Activated naive CD8-positive, alpha-beta T cell treated with anti-CD3 and anti-CD28 coated beads for 36 hours (primary cell): ENCODE measurements at places on chromosomes 3 and 15. TPM values are rescaled to one million over a fixed set of nuclear protein-coding genes. Genes with fewer than 3 reads are reported as not detected.
A peak's percentile ranks its signal among the peaks of the same experiment; 100 is the strongest.

GRCh38 chr15:97968380-97968779 is 7.9 kb downstream of the ARRDC4 start:
- H3K27me3 ChIP-seq: no peaks in the 10 kb centered on the region
- H3K4me1 ChIP-seq: peaks cover 5% of the 10 kb centered on the region
- no peak overlapping the region for H3K4me3 ChIP-seq
- H3K27ac ChIP-seq: no peak overlapping the region
- no peak for DNase-seq

- peaks cover 53% of the 10 kb centered on the region for H3K4me1 ChIP-seq
- H3K27me3 ChIP-seq: no peaks in the 10 kb centered on the region
- peaks cover 35% of the 10 kb centered on the region for H3K36me3 ChIP-seq
- no peak overlapping the region for H3K4me3 ChIP-seq
- DNase-seq: no peak
These were observed 47.2 kb downstream of the CCDC12 start for GRCh38 chr3:46929324-46929723.

- H3K27me3 ChIP-seq: no peaks in the 10 kb centered on the region
- H3K27ac ChIP-seq: no peak overlapping the region
- DNase-seq: no peak
- H3K36me3 ChIP-seq: peaks cover 2% of the 10 kb centered on the region
These were observed 9.1 kb downstream of the NCEH1 start for GRCh38 chr3:172701751-172702150.

SPINT1 gene
- 3.5 TPM for total RNA-seq

DNA sequence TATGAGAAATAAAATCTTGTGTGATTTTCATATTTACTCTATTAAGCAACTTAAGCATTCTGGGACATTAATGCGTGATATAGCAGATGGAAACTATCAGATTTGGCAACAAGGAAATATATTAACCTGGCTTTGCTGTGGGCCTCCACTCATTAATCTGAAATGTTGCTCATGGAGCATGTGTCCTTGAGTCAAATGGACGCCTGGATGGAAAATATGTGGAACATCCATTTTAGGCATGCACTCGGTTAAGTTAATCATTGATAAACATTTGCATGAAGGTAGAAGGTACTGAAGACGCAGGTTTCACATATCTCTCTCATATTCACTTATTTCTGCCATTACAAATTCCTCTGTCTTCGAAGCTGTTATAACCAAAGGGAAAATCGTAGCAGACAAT is 246.1 kb downstream of the NR2F2 start:
- no peak overlapping the region for H3K4me3 ChIP-seq
- no peak overlapping the region for H3K27ac ChIP-seq
- peaks cover 8% of the 10 kb centered on the region for H3K27me3 ChIP-seq
- no peaks in the 10 kb centered on the region for H3K4me1 ChIP-seq

- DNase-seq: no peak
- H3K27ac ChIP-seq: no peak overlapping the region
- no peaks in the 10 kb centered on the region for H3K27me3 ChIP-seq
- H3K4me3 ChIP-seq: no peak overlapping the region
- H3K4me1 ChIP-seq: peaks cover 5% of the 10 kb centered on the region
- peaks cover 15% of the 10 kb centered on the region for H3K36me3 ChIP-seq
These were observed 14.9 kb upstream of the STX19 start for GRCh38 chr3:94043285-94043684.

CAMK2N2 gene
- total RNA-seq: not detected

- no peaks in the 10 kb centered on the region for H3K27me3 ChIP-seq
- H3K4me1 ChIP-seq: peaks cover 67% of the 10 kb centered on the region
- H3K36me3 ChIP-seq: peaks cover 13% of the 10 kb centered on the region
These were observed 319.9 kb upstream of the ICE2 start for GRCh38 chr15:60798821-60799220.

COLQ gene
- 0.74 TPM for total RNA-seq

DNA sequence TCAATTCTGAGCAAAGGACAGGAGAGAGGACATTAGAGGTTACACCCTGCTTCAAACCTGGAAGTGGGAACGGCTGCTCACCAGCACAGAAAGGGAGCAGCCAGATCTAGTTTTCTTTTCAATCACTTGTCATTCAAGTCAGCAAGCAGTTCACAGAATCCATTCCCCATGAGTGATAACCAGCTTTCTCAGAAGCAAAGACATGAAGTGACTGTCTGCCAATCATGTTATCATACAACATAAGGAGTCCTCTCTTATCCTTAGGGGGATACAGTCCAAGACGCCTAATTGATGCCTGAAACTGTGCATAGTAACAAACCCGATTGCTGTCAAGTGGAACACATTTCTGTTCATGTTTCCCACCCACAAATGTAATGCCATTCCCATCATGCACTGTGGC is 54.7 kb downstream of the FAM98B start:
- H3K4me3 ChIP-seq: no peak overlapping the region
- DNase-seq: no peak
- H3K36me3 ChIP-seq: peaks cover 33% of the 10 kb centered on the region

- H3K4me1 ChIP-seq: peaks cover 10% of the 10 kb centered on the region
- H3K27ac ChIP-seq: no peak overlapping the region
- DNase-seq: no peak
- H3K27me3 ChIP-seq: no peaks in the 10 kb centered on the region
- peaks cover 42% of the 10 kb centered on the region for H3K36me3 ChIP-seq
These were observed 72.7 kb downstream of the PEAK1 start for GRCh38 chr15:77347197-77347596.

DNA sequence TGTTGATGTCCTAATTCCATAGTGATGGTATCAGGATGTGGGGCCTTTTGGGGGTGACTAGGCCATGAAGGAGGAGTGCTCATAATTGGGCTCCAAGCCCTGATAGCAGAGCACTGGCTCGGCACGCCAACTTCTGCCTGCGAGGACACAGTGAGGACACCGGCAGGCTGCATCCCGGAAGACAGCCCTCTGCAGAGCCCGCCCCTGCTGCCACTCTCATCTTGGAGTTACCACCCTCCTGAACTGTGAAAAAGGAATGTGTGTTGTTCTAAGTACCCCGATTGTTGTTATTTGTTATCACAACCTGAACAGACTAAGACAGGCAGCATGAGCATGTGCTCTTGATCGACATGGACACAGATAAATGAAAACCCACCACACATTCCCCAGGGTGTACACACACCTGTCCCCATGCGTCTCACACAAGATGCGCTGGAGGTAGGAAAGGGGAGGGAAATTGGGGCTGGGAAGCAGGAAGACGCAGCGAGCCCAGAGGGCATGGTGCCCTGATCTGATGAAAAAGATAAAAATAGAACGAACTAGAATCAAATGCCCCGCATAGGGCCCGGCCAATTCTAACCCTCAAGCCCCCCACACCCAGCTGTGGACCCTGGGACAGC is 40.1 kb downstream of the RPN1 start:
- no peak for DNase-seq
- H3K4me1 ChIP-seq: no peaks in the 10 kb centered on the region
- H3K36me3 ChIP-seq: no peaks in the 10 kb centered on the region
- H3K4me3 ChIP-seq: no peak overlapping the region
- peaks cover 11% of the 10 kb centered on the region for H3K27me3 ChIP-seq

DNA sequence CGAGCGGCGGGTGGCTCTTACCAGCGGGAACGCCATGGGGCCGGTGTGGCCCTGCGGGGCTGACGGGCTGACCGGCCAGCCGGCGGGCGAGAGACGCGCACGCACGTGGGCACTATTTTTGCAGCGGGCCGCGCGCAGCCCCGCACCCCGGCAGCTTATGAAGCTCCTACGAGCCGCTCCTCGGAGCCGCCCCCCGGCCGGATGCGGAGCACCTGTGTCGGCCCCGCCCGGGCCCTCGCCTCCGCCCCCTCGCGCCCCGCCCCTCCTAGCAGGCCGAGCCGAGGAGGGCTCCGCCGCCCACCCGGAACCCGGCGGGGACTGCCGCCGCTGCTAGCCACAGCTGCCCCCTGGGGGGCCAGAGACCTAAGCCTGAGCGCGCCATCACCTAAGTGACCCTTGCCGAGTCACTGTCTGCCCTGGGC is 683 bp upstream of the CPEB1 start:
- peaks cover 2% of the 10 kb centered on the region for H3K4me1 ChIP-seq
- DNase-seq: peak; percentile 70
- H3K36me3 ChIP-seq: peaks cover 2% of the 10 kb centered on the region
- H3K4me3 ChIP-seq: peak overlapping the region; percentile 37
- H3K27ac ChIP-seq: no peak overlapping the region

DNA sequence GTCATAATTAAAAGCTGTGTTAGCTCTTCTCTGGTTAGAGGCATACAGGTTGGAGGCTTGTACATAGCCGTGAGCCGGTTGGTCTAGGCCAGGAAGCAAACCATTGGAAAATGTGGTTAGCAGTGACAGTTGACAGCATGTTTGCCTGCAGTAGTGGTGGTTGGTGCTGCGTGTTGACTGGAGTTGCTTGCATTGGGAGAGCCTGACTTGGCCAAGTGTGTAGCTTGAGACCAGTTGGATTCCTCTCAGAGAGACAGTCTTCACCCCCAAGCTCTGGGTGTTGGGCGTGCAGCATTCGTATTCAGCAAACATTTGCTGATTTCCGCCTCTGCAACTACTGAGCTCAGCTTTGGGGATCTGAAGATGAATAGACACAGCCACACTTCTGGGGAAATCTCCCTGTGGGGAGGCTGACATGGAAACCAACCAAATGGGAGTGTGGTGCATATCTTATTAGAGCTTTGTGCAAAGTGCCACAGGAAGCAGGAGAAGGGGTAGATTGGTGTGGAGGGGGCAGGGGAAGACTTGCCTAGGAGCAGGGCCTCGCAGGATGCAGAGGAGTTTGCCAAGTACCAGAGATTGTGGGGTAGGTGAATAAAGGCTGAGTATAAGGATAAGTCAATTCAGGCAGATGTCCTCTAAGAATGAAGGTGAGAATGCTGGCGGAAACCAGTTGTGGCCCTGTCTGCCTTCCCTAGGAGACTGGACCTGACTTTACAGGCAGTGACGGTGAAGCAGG is 83.5 kb downstream of the IGF1R start:
- no peaks in the 10 kb centered on the region for H3K36me3 ChIP-seq
- H3K4me1 ChIP-seq: peaks cover 45% of the 10 kb centered on the region
- no peak overlapping the region for H3K4me3 ChIP-seq

IL12A gene
- 0.20 TPM for total RNA-seq

DNA sequence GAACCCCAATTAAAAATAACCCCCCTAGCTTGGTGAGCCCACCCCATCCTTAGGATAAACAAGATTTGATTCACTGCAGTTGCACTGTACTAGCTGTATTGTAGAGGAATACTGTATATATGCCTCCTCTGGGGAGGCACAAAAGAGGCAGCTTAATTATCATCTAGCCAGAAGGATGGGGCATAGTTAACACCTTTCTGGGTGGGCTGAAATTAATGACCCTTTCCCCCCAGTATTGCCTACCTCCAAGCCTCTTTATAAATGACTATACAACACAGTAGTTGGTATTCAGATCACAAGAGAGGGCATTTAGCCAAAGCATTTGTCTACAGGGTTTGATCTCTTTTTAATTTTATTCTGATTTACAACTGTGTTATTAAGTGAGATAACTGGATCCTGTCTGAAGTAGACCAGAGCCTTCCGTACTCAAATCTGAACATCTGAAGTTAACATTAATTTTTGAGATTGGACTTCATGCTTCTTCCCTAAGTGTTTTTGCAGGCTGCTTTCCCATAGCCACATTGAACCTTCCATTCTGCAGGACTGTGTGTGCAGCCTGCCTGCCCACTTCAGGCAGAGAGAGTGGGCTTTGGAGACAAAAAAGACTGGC is 807.0 kb upstream of the ARRDC4 start:
- no peak overlapping the region for H3K27ac ChIP-seq
- no peaks in the 10 kb centered on the region for H3K36me3 ChIP-seq
- no peaks in the 10 kb centered on the region for H3K27me3 ChIP-seq
- DNase-seq: no peak

DNA sequence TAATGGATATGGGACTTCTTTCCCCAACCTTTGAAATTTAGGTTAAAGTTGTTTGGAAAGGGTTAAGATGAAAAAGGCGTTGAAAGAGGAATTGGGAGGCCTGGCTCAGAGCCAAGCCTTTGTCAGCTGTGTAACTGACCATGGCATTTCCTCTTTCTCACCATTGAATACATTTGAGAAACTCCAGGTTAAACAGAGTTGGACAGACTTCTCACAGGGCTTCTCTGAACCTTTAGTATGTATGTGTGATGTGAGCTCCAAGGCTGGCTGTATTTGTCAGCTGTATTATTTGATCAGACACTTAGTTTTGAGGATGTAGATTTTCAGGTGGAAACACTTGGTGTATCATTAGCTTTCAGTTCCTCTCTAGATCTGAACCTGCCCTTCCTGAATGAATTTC is 136.4 kb upstream of the GOLGA6L4 start:
- peaks cover 6% of the 10 kb centered on the region for H3K27me3 ChIP-seq
- H3K4me3 ChIP-seq: no peak overlapping the region
- no peaks in the 10 kb centered on the region for H3K36me3 ChIP-seq

SPATA12 gene
- not detected for total RNA-seq
